Fibroblast of skin of scalp (primary cell): ENCODE measurements at places on chromosomes 2 and 18.

DNA sequence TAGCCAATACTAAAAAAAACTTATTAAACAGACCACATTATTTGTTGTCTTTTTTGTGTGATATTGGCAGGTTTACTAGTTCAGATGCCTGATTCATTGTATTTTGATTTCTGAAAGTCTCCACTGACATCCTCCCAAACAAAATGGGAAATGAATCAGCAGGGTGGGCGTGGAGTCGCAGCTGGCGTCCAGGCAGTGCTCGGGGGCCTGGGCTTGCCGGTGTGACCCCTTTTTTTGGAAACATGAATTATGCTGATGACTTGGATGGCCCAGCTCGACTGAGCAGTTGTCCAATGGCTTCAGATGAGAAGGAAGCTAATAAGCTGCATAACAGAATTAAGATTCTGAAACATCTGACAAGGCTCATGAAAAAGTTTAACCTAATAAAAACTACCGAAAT, 1.7 kb upstream of the KCNG2 start:
- no peak for DNase-seq

DNA sequence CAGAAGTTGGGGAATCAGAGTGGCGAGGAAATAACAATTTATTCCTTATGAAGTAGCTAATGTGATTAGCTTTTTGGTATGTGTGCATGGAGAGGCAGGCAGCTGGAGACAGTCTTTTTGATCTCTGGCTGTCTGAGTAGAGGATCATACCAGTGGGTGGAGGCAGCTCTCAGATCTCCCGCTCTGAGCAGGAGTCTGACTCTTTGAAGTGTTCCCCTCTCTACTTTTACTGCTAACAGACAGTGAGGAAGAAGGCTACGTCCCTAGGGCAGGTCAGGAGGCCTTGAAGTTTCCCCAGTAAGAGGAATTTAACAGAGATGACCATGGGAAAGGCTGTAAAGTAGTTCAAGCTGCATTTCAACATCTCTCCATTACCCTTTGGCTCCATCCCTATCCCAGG, 111.9 kb upstream of the REG3A start:
- DNase-seq, result no peak

- no peak for DNase-seq
Observed at GRCh38 chr18:51037230-51037629, 7.2 kb downstream of the SMAD4 start.

GRCh38 chr2:212882626-212883025, 268.8 kb downstream of the IKZF2 start:
- no peak for DNase-seq

DNA sequence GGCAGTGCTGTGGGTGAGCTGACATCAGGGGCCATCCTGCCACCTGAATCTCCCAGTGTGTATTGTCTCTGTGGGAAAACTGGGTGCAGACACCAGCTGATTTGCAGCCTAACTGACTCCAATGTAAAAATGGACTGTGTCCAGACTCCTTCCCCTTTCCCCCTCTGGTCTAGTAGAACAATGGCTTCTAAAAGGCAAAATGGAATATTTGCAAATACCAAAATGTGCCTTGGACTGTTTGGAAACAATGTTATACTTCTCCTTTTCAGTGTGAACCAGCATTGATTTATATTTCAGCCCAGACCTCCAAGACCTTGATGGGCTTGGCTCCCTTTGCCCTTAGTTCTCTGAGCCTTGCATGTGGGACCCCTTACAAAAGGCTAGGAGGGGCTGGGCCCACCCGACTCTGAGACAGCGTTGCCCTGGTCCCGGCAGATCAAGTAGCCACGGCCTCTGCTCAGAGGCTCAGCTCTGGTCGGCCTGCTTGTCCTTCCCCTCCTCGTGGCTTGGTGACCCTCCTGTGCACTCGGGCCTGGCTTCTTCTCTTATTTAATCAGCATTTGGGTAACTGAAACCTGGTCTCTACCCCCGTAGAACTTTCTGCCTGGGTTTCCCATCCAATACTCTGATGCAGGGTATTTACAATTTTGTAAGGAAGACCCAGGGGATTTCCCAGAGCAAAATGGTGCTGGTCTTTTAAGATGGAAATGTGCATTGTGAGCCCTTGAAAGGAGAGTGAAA, 18.0 kb upstream of the ACKR3 start:
- DNase-seq, result no peak

- no peak for DNase-seq
Observed at GRCh38 chr2:25347205-25347815, 5.6 kb upstream of the DNMT3A start.

GRCh38 chr2:160075171-160075570, 12.8 kb upstream of the PLA2R1 start:
- peak; percentile 91 for DNase-seq

DNA sequence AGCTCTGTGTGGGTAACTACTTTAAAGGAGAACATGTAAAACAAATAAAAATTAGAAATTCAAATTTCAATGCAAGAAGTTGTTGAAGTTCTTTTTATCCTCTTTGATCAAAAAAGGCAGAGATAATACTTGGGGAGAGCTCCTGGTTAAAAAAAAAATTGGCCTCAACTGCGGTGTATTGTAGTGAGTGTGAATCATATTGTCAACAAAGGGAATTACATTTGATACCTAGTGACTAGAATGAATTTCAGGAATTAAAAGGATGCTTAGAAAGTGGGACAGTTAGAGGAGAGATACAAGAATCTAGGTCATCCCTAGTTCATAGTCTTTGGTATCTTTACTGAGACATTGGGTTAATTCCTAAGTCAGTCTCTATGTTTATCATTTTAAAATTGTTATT, 473.0 kb downstream of the CCDC85A start:
- DNase-seq, result no peak

GRCh38 chr2:45626387-45627221, 15.5 kb upstream of the SRBD1 start:
- DNase-seq, result no peak

DNA sequence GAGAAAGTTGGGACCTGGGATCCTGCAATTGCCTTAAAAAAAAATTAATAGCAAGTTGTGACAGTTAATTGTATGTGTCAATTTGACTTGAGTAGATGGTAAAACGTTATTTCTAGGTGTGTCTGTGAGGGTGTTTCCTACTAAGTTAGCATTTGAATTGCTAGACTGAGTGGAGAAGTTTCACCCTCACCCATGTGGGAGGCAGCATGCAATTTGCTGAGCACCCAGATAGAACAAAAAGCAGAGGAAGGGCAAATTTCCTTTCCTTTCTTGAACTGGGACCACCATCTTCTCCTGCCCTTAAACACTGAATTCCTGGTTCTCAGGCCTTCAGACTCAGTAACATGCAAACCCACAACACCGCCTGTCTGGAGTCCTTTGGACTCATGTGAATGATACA, 455.7 kb downstream of the GALR1 start:
- no peak for DNase-seq

DNA sequence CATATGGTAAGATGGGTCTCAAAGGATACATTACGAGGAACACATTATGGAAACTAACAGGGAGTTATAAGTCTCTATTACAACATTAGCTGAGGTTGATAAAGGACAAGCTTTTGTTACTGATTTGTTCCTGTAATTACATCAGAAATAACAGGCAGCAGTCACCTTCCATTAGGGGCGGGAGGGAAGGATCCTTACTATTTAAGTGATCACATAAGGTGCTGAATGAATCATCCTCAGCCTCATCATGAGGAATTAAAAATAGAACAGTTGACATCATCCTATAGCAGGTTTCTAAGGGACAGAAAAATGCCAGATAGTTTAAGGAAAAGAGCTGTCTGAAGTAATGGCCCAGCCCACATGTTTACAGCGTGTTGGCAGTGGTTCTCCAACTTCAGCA, 86.9 kb upstream of the MGAT5 start:
- peak; percentile 49 for DNase-seq

DNA sequence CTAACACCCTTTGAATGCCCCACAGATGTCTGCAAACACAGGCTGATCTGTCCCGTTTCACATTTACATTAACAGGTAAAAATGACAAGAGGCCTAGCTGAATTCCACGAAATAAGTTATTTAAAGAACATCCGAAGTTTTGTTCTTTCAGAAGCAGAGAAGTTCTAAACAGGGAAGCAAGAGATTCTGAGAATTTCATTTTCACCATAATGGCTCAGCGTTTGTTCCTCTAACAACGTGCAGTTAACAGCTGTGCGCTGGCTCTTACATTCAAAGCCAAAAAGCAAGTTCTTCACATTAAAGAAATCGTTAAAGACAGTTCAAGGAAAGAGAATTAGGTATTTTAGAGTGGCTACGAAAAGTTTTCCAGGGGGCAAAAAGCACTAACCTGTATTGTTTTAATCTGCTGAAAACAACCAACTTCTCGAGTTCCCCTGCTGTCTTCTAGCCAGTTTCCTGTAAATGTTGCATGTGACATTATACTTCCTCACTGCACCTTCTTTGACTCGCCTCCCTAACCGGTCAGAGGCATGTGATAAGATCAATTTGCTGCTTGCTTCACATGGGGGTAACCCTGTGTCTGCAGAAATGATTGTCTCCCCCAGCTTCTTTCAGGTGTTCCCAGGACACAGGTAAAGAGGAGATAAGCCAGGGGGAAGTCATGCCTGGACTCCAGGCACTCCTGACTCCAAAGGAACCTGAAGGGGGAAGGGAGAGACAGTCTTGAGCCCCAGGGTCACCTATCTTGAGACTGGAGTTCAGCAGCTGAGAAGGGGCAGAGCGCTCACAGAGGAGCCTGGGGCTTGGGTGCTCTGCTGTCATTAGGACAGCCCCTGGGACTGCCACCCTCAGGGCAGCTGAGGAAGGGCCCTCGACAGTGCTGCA, 36.8 kb upstream of the WIPF1 start:
- no peak for DNase-seq
